ENCODE measurements at places on chromosomes 3 and 15.

DNA sequence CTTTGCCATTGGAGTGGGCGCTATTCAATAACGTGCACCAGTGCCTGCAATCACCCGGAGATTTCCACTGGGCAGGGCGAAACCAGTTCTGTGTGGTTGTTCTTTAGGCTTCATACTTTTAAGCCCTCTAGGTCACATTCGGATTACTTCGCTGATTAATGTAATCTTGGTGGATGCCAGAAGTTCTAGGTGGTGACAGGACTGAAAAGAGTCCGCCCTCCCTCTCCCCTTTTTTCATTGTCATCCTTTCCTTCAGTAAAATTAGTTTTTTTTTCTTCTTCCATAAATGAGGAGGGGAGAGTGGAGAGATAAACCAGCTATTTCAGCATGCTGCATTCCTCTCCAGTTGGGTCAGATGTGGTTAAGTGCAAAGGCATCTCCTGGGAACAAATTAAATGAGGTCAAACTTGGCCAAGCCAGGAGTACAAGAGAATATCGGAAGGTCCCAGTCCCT lies 2.3 kb upstream of the SLC2A2 start:
- no peak for DNase-seq

- DNase-seq, result no peak
These were observed 220.2 kb upstream of the COL8A1 start for GRCh38 chr3:99418209-99418635.

DNA sequence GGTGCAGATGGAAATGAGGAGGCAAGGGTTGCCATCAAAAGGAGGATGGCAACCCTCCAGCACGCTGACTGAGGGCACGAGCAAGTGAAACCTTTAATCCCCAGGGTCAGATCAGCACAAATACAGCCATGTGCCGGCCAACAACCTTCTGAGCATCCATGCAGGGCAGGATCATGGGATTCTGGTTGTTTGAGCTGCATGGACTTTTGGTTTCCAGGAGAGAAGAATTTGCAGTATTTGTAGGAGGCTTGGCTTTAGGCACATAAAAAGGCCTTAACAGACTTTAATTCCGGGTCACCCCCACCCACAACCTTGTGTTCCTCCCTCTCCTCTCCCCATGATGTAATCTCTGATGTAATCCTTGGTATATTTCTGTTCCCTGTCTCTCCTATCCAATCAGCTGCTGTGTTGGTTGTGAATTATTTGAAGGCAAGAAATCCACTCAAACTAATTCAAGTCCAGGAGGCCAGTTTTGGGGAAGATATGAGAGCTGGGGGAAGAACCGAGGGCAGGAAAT lies 254.3 kb downstream of the SHQ1 start:
- no peak for DNase-seq

DNA sequence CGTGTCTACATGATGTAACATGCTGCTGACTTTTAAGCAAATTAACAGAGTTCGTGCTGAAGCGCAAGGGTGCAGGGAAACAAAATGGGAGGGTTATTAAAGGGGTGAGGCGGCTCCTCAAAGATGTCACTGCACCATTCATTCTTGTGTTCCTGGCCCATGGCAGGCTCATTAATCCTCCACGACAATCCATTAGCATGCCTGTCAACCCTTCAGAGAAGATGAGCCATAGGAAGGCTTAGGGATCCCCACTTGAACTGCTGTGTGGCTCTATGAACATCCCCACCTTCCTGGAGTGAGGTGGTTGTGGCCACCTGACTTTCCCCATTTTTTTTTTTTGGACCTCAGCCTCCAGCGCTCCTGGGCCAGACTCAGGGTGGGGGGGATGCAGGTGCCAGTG lies 45.8 kb downstream of the IGF1R start:
- DNase-seq, result no peak

GRCh38 chr15:78800189-78800588 lies 11.1 kb downstream of the ADAMTS7 start:
- no peak for DNase-seq

GRCh38 chr15:42359985-42360384 lies 684 bp downstream of the CAPN3 start:
- no peak for DNase-seq

- DNase-seq, result no peak
These were observed 229.9 kb downstream of the NR2F2 start for GRCh38 chr15:96560246-96560895.

DNA sequence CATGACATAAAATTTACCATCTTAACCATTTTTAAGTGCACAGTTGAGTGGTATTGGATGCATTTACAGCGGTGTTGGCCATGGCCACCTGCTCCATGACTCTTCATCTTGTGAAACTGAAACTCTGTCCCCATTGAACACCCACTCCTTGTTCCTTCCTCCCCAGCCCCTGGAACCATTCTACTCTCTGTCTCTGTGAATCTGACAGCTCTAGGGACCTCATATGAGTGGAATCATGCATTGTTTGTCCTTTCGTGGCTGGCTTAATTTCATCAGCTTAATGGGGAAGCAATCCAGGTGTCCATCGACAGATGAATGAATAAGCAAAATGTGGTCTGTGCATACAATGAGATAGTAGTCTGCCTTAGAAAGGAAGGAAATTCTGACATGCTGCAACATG lies 42.5 kb downstream of the PLXNA1 start:
- no peak for DNase-seq

GRCh38 chr15:66007663-66008262 lies 138.5 kb downstream of the RAB11A start:
- no peak for DNase-seq

GRCh38 chr3:134640872-134641470 lies 9.9 kb downstream of the KY start:
- DNase-seq, result no peak

DNA sequence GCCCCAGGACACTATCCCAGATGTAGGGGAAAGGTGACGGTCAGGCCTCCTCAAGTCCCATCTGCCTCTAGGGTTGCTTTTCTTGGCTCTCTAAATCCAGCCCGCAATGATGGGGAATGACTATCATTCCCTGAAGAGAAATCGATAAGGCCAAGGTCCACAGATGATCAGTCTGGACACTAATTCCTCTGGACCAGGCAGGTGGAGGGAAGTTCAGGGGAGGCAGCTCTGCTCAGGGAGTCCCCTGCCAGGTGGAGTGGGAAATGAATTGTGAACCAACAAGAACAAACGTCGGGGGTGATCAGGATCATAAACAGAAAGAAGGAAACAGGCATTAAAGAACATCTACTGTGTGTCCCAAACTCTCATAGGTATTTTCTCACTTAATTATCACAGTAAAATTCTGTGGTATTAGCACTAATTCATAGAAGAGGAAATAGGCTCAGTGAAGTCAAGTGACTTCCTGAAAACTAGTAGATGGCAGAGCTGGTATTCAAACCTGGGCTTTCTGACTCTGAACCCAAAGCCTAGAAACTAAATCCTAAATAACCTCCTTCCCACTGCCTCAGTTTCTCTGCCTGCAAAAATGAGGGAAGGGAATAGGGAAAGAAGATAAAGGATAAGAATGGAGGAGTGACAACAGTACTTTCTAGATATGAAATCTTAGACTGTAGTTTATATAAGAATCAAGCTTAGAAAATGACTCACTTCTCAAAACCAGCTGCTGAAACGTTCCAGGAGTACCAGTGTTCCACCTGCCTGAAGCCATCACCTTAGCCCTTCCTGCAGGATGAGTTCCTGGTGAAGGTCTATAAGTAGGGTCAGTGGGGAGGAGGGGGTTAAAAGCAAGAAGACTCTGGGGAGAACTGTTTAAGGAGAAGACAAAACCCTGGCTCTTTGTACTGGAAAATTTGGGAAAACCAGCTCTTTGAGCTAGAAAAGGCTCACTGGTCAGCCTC lies 7.5 kb downstream of the BMF start:
- no peak for DNase-seq

DNA sequence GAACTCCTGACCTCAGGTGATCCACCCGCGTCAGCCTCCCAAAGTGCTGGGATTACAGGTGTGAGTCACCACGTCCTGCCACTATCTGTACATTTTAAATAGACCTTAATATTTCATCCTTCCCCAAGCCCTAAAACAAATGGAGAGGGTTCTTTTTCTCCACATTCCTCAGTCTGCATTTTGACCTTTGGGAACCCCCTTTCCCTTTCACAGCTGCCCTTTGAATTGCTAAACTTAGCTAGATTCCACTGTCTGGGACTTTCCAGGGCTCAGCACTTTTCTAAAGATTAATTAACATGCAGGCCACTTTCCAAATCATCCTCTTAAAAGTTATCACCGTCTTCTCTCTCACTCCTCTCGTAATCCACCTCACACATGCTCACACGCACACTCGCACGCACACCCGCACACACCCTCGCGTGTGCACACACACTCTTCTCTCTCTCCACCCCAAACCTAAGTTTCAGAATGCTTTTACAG lies 124.2 kb downstream of the TMCO5A start:
- DNase-seq, result no peak

GRCh38 chr15:68672251-68672650 lies 93.5 kb downstream of the CORO2B start:
- DNase-seq, result no peak

DNA sequence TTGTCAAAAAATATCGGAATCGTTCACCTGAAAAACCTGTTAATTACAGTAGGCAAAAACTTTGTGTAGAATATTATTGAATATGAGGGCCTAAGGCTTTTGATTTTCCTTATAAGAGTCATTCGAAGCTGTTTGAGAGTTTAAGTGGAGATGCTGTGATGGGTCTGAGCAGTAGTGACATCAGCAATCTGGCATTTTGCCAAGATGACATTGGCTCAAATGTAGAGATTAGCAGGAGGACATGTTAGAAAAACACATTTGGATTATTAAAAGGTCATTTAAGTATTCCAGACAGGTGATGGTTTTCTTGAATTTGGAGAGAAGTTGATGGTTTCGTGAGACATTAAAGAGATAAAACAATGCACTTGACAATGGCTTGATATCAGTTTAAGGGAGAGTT lies 12.9 kb downstream of the OR5AC2 start:
- DNase-seq, result no peak

GRCh38 chr3:69761896-69762767 lies 22.9 kb downstream of the MITF start:
- no peak for DNase-seq

DNA sequence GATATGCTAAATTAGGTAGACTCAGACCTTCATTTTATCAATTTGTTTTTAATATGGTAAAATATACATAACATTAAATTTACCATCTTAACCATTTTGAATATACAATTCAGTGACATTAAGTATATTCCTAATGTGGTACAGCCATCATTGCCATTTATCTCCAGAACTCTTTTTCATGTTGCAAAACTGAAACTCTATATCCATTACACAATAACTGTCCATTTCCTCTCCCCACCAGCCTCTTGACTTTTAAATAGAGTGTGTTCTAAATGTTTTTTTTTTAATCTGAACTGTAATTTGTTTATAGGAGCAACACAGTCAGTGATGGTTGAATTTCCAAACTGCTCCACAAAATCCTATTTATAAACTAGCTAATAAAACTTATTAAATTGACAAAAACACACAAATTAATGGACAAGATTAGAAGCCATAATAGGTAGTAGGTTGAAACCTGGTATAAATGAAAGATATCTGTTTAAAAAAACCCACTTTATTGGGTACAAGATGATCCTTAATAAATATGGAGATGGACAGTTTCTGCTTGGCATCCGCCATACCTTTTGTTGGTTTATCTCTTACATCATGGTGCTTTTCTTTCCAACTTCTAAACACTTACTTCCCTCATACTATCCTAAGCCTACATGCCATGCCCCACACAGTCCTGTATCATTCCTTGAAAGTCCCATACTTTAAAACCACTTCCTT lies 142.4 kb downstream of the ZPLD1 start:
- no peak for DNase-seq

GRCh38 chr3:58074997-58075396 lies 66.8 kb downstream of the FLNB start:
- no peak for DNase-seq

GRCh38 chr15:42069025-42069424 lies 25.3 kb downstream of the PLA2G4D start:
- no peak for DNase-seq

- no peak for DNase-seq
These were observed 25.5 kb downstream of the ZXDC start for GRCh38 chr3:126450219-126450618.

DNA sequence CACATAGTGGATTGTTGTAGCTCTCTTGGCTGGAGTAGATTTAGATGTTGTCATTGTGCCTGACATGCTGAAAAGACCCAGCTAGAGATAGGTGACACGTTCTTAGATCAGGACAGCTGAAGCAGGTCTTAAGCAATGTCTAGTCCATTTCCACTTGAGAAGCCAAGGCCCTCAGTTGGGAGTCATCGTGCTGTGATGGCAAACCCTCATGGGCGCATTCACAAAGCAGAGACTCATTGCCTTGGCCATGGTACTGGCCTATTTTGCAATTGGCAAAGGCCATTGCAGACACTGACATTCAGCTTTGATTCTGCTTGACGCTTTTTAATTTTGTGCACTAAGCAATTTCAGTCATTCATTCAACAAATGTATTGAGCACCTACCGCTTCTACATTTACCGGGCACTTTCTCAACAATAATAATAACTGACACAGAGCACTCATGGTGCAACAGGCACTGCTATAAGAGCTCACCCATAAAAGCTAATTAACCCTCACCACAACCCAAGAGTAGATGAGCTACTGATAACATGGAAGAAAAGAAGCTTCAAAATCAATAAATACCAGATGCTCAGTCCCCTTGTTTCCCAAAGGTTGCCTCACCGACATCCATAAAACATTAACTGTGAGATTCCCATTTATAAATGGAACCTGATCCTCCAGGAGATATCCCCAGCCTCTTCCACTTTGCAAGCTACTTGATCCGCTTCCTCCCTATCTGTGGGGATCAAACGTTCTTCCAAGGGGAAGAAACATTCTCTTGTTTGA lies 200.1 kb downstream of the TLE3 start:
- no peak for DNase-seq

- DNase-seq, result no peak
These were observed 114.8 kb downstream of the EOMES start for GRCh38 chr3:27607370-27607769.

- DNase-seq, result no peak
These were observed 14.3 kb upstream of the LIMD1 start for GRCh38 chr3:45580112-45580765.

DNA sequence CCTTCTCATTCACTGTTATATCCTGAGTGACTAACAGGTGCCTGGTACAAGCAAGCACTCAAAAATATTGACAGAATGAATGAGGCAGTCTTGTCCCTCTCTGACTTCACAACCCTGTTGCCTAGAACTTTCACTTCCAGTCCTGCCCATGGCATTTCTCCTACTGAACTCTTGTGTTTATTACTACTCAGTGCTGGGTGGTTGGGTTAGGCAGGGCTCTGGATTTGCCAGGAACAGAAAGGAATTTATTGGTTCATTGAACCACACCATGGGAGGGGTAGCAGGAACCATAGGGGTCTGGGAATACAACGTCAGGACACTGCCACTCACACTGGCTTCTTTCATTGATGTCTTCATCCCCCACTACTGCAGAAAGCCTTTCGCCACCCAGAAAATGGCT lies 41.9 kb upstream of the SEMA4B start:
- no peak for DNase-seq
